ENCODE measurements at places on chromosomes 6 and 20.
A peak's percentile ranks its signal among the peaks of the same experiment; 100 is the strongest.

- DNase-seq = no peak
Measured at GRCh38 chr6:152748843-152749242, 1.8 kb upstream of the VIP start.

DNA sequence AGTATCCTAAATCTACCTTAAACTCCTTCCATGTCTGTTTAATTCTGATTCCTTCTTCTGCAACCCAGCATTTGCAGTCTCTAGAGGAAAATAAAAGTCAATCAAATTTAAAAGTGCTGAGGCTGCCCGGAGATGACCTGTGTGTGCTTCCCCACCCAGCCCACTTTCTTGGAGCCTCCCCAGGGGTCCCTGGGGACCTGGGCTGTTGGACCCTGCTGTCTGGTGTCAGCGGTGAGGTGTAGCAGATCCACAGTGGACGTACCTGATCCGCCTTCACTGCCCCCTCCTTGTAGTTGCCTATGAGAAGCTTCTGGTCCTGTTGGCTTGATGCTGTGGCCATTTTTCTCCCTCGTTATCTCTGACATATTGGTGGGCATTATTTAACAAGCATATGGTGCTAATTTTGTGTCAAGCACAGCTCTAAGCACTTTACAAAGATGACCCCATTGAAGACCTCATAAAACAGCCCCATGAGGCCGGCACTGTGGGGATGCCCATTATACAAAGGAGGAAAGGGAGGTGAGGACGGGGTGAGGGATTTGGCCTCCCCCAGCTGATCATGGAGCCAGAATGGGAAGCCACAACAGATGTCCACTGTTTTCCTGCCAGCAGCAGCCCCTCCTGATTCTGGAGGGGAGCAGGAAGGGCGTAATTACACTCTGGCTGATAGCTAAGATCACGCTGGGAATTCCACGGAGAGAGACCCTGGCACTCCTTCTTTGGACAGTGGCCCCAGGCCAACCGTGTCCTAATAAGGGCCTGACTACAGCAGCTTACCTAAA lies 628.2 kb downstream of the CDH26 start:
- peak; percentile 82 for DNase-seq

GRCh38 chr6:156016186-156016976 lies 560.7 kb upstream of the NOX3 start:
- no peak for DNase-seq

DNA sequence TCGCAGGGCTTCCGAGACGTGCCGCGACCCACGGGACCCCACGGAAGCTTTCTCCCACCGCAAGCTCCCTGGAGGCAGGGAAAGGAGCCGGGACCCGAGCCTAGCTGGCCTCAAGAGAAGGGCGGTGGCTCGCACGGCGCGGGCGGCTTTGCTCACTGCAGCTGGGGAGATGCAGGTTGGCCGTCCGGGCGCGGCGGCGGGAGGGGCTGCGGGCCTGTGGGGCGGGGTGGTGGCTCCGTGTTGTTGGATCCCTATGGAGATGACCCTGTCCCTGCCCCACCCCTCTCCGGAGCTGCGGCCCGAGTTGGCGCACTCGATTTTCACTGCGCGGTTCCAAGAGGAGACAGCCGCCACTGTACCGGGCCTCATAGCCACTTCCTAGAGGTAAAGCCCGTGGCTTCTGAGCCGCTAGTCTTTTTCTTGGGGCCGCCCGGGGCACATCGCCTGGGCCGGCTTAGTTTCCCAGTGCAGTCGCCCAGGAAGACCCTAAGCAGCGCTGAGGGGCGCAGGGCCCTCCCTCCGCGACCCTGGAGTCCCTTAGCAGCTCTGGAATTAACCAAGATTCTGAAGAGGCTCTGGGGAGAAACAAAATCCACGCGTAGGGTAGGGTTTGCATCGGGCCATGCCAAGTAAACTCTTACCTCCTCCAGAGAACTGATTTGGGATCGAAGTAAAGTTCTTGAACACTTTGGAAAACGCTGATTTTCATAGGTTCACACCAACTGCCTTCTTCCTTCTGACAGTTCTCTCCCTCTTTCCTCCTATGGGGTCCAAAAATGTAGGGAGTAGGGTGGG lies at the start of gene ECT2L:
TSS of gene ECT2L (plus strand) at position 279 of the 795 bp plus-strand sequence. CDS start 17,188 bp downstream, outside the sequence.
- peak; percentile 6 for DNase-seq

GRCh38 chr20:58984691-58985090 lies 3.6 kb downstream of the NELFCD start:
- DNase-seq = no peak

DNA sequence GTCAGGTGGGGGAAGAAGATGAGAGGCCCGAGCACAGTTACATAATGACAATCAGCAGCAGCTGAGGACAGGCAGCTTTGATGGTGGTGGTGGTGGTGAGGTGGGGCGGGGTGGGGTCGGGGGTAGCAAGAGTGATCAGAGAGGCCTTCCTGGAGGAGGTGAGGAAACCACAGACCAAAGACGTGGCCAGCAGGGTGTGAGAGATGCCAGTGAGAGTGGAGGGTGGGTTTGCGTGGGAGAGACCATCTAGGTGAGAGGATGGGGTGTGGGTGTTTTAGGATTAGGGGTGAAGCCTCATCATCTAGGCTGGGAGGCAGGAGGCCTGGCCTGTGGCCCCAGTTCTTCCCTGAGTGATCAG lies 76.0 kb upstream of the TOX2 start:
- DNase-seq = no peak

DNA sequence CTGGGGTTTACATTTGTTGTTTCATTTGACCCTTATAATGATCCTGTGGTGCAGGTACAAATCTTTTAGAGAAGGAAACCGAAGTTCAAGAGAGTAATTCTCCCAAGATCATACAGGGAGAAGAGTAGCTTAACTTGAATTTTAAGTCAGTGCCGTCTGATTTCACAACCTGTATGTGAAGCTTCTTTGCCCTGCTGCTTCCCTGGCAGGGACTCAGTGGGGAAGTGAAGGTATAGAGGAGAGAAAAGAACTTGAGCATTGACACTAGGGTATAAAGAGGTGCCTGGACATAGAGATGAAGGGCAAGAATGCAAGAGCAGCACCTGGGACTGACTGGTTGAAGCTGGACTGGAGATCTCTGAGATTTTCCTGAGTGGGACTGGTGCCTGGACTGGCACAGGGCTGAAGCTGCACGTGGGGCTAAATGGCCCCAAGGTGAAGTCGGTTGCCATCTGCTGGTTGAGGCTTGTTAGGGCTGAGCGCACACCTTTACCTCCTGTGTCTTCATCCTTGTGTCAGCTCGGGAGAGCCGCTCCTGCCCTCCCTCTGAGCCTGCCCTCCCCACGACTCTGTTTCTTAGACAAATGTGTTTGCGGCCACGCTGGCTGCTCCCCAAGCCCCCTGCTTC lies 41.8 kb downstream of the FARS2 start:
- DNase-seq = peak; percentile 10

- no peak for DNase-seq
Measured at GRCh38 chr20:24573557-24573956, 104.1 kb downstream of the SYNDIG1 start.
